ENCODE measurements at places on chromosomes 12 and 14.

DNA sequence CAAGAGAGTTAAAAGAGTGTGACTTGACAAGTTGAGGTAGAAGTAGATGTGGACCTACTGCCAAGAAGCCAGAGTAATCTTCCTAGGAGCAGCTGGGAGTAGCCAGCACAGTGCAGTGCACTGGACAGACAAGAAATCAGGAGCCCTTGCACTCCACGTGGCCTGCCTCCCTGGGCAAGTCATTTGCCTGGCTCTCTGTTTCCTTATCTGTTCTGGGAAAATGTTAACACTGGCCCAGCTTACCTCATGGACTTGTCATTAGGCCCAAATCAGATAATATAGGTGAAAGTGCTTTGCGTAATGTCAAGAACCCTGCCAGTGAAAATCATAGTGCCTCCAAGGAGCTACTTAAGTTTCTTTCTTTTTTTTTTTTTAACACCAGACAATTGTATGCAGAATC, 19.2 kb downstream of the SLC7A8 start:
- DNase-seq = no peak

- no peak for DNase-seq
Measured at GRCh38 chr12:79415321-79415720, 275.4 kb downstream of the PAWR start.

DNA sequence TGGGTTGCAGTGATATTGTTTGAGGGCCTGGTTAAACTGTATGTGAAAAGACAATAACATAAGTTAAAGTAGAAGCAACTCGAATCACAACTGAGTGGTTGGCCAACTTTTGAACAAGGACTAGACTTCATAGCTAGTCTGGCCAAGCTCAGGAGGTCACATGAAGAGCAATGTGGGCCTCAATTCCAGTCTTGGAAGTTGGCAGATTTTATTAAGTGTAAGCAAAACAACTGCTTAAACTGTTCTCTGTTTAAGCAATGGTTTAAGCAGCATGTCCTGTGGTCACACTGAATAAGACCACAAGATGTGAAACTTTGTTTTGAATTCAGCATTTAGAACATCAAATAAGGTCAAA, 100.4 kb downstream of the TMTC3 start:
- DNase-seq = no peak

DNA sequence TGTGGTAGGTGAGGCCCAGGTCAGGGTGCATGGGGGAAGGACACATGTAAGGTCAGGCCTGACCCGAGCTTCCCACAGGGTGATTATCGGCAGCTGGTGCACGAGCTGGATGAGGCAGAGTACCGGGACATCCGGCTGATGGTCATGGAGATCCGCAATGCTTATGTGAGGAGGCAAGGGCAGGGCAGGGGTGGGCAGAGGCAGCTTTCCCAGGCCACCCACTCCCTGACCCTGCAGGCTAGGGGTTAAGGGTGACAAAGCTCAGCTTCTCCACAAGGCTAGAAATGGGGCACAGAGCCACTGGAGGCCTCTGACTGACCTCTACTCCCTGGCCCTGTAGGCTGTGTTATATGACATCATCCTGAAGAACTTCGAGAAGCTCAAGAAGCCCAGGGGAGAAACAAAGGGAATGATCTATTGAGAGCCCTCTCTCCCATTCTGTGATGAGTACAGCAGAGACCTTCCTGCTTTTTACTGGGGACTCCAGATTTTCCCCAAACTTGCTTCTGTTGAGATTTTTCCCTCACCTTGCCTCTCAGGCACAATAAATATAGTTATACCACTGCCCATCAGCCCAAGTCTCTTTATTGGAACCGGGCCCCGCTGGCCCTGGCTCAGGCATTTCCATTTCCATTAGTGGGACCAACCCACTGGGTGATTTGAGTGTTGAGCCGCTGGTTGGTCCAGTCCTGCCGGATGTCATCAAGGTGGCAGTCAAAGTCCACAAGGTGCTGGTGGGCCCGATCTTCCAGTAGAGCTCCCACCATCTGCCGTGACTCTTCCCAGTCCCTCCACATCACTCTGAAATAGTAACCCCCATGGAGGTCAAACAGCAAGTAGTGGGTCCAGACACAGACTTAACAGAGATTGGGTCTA, 2.6 kb downstream of the PSME1 start:
- no peak for DNase-seq

DNA sequence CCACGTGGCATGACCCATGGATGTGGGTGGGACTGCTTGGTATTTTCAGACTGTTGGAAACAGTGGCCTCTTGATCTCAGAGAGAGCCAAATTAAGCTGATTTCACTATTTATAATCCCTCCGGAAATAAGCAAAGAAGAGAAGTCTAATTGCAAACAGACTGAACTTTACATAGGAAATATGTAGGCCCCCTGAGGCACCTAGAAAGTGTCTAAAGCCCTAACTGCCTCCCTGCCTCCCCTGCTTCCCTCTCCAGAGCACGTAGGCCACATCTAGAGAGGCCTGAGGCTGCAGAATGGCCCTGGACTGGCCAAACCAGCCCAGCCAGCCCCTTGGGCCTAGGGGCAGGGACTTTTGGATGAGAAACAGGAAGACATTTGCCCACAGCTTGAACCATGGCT, 123.8 kb downstream of the ZFP36L1 start:
- DNase-seq = no peak

DNA sequence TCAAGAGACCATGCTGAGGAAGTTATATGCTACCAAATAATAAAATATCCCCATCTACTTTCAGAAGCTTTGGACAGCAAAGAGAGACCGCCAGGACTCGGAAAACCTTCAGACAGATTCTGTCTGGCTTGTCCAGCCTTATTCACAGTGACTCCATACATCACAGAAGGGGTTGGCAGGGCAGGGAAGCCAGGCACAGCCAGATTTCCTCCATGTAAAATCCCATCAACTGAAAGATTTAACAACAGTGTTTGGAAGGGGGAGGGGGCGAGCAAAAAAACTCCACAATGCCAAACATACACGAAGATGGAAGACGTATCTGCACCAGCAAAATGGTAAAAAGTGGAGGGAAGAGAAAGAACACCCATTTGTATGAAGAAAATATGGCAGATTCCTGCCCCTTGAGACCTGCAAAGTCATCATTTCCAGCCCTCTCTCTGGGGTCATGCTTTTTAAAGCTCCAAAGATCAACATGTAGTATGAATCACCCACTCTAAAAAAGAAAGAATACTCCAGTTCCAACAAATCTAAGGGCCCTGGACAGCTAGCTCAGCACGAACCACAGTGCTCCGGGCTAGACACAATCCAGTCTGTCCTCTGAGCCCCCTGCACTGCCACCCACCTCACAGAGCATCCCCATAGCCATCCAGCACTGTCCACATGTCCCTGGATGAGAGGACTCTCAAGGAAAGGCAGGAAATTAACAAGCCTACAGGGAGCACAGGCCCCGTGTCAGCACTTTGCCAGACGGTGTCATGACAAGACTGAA, 116.4 kb downstream of the DICER1 start:
- no peak for DNase-seq

DNA sequence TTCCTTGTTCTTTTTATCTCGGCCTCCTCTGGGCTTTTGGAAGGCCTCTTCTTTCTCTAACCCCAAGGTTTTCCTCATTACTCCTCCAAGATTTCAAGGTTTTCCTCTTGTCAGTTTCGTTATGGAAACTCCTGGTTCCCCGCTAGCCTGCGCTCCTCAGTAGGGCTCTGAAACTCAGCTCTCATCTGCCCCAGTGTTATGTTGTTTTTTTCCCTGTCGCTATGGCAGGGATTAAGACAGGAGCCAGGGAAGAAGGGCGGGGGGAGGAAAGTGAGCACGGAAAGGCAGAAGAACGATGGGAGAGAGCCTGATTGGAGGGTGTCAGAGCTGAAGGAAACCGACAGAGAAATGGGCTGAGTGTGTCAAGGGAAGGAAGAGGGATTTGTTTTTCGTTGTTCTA, 26.5 kb upstream of the JDP2 start:
- no peak for DNase-seq

DNA sequence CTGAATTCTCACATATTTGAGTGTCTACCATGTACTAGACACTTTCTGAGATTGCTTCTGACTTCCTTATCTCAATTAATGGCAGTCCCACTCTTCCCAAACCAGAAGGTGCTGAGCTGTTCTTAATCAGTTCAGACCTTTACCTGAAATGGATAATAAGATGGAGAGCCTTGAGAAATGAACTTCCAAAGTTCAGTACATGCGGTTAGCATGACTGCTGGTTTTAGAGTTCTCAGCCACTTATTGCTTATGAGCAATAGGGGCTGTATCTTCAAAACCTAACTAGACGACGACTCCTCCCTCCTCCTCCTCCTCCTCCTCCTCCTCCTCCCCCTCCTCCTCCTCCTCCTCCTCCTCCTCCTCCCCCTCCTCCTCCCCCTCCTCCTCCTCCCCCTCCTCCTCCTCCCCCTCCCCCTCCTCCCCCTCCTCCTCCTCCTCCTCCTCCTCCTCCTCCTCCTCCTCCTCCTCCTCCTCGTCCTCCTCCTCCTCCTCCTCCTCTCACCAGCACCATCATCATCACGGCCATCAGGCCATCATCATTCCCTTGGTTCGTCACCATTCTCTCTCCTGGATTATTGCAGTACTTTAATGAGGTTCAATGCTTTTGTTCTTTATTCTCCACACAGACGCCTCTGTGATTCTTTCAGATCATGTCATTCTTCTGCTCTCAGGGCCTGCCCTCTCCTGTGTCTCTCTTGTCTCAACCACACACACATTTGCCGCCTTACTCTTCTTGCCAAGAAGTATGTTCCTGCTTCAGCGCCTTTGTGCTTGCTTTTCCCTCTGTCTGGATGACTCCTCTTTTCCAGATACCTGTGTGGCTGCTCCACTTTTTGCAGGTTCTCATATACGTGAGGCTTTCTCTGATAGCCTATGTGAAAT, 2.7 kb downstream of the PCNX1 start:
- no peak for DNase-seq

GRCh38 chr14:77378701-77379100, 1.5 kb downstream of the SAMD15 start:
- no peak for DNase-seq

GRCh38 chr14:92800525-92800924, 6.4 kb downstream of the GOLGA5 start:
- DNase-seq = no peak

DNA sequence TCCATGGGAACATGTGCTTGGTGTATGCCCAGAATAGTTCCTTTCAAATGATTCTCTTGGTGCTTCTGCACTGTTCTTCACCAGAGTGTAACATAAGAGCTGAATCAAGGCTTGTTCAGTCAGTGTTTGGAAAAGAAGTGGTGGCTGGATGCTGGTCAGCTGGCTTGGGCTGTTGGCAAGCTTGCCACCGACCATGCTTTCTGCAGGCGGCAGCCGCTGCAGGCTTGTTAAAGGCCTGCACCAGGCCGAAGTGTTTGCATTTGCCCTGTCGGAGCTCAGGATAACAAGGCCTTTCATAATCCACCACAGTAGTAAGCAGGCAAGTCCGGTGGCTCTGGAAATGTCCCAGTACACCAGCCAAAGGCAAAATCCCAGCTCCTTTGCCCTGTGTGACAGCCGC, 26.9 kb downstream of the DAAM1 start:
- no peak for DNase-seq

DNA sequence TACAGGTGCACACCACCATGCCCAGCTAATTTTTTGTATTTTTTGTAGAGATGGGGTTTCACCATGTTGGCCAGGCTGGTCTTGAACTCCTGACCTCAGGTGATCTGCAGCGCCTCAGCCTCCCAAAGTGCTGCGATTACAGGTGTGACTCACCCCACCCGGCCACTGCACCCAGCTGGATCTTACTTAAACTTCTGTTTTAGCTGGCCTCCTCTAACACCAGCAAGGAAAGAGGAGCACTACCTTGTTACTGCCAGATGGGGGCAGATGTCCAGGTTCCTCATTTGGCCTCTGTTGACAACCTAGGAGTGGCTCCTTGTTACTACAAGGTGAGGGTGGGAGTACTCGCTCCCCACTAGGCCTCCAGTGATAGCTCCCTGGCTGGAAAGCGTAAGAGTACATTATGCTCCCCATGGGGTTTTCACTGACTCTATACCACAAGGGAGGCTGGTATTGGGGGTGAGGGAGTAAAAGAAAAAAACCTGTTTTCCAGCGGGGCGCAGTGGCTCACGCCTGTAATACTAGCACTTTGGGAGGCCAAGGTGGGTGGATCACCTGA, 13.2 kb upstream of the ARF6 start:
- DNase-seq = no peak

DNA sequence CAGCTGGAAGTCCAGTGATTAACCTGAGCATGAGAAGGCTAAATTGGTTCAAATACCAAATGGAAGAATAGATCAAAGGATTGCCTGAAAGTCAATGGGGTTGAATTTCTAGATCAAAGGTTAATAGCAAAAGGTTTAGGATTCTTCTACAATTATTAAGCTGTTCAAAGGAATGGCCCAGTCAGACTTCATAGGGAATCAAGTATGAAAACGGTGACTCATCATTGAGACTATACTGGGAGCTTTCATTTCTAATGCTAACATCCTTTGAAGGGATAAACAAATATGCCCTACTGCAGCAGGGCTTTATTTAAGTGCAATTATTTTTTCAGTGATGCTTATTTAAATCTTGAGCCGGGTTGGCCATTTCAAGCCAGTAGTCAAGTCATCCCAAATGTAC, 152.8 kb downstream of the RIMBP2 start:
- DNase-seq = no peak

GRCh38 chr14:23695664-23695999, 59.5 kb downstream of the DHRS2 start:
- no peak for DNase-seq

GRCh38 chr12:12441843-12442461, 85.1 kb downstream of the BORCS5 start:
- DNase-seq = no peak

GRCh38 chr12:13534645-13535398, 338.3 kb downstream of the EMP1 start:
- DNase-seq = no peak

DNA sequence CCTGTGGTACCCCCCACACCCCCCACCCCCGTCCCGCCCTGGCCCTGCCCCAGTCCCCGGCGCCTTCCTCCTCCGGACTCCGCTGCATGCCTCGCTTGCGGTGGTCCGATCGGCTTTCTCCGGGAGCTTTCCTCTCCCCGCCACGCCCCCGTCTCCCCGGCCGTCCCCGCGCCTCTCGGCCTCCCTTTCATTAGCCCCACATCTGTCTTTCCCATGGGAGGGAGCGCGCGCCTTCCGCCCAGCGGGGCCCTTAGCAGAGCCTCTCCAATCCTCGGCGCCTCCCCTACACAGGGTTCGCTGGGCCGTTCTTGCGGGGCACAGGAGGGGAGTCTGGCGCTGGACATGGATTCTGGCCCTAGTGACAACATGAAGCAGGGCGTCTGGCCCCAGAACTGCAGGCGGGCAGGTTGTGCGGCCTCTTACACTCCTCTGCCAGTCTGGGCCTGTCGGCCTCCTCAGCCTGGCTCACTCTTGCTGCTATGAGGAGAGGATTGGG, 1.5 kb upstream of the EFS start:
- DNase-seq = no peak

DNA sequence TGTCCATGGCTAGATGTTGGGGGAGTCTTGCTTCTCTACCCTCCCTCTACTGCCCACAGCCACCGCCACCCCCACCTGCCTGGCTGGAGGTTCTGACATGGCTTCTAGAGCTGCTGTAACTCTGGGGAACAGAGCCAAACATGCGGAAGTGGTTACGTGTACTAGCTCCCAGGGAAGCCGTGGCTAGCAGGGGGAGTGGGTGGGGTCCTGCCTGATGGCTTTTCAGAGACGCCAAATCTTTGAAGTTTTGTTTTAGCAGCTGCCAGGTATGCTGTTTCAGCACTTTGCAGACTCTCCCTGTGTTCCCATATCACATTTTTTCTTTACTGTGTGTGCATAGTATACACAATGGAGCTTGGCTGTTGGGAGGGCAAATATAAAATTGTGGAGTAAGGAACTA, 150.3 kb downstream of the TGFB3 start:
- DNase-seq = peak; percentile 7

Measured in bone marrow (tissue), 2 donors.